Activated CD8-positive, alpha-beta memory T cell treated with anti-CD3 and anti-CD28 coated beads, Interleukin-2, amount 10 ng/mL, durations not matched to agents 7 days and 5 days (primary cell): ENCODE measurements at places on chromosomes 4 and X. TPM values are rescaled to one million over a fixed set of nuclear protein-coding genes. Genes with fewer than 3 reads are reported as not detected.

- DNase-seq: no peak
These were observed 52.1 kb downstream of the PRKG2 start for GRCh38 chr4:81162752-81163458.

Gene DDIT4L
- total RNA-seq: 0.21 TPM

Gene CT45A3
- total RNA-seq: not detected

Gene CXXC4
- total RNA-seq: not detected

- DNase-seq: no peak
These were observed at the start of gene PPP4R3C for GRCh38 chrX:27463187-27463586. TSS of gene PPP4R3C (minus strand) at chrX:27463341. CDS start at chrX:27463296, 45 bp downstream.

Gene SSX2B
- not detected for total RNA-seq
